ENCODE measurements at places on chromosomes 1 and 21. TPM values are rescaled to one million over a fixed set of nuclear protein-coding genes. Genes with fewer than 3 reads are reported as not detected.
A peak's percentile ranks its signal among the peaks of the same experiment; 100 is the strongest.

Gene GCSAML
- total RNA-seq, result not detected

GRCh38 chr1:222068937-222069336, 327.0 kb upstream of the DUSP10 start:
- DNase-seq, result no peak

DNA sequence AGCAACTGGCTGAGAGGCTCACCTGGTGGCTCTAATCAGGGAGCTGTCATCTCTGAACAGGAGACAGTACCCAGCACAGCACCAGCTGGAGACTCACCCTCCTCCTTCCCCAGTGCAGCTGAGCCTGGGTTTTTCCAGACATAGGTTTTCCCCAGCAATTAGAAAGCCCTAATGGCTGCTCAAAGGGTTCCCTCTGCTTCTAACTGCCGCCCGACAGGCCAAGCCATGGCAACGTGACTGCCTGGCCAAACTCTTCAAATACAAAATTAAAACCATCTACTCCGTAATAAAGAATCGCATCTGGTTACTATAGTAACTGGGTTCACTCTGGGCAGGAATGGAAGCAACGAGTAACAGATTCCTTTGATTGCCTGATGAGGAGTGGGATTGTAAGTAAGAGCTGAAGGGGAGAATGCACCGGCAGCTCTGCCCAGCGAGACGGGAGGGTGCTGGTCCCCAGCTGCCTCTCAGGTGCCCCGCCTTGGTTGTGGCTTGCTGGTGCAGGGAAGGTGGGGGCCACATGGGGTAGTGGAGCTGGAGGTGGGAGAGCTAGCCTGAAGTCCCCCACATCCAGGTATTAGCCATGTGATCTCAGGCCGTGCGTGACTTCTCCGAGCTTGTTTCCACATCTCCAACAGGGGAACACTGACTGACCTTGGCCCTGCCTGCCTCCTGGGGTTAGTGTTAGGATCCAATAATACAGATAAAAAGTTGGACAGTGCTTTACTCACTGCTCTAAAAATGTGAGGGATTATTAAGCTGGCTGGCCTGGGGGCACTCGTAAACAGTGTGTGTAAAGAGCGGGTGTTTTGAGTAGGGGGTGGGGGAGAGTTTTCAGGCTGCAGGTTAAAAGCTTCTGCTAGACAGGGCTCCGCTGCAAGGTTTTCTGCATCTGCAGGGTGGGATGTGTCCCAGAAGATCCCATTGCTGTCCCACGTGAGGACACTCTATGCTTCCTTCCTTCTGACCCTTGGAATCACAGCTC, 94.2 kb downstream of the KCNN3 start:
- no peak for DNase-seq

GRCh38 chr1:11550664-11551283, 71.8 kb downstream of the DISP3 start:
- DNase-seq, result peak; percentile 84

GRCh38 chr1:33876970-33877650, 13.2 kb downstream of the HMGB4 start:
- no peak for DNase-seq

GRCh38 chr1:197100677-197101076, 33.6 kb upstream of the F13B start:
- DNase-seq, result no peak

Gene ENSA
- 169 TPM for total RNA-seq

DNA sequence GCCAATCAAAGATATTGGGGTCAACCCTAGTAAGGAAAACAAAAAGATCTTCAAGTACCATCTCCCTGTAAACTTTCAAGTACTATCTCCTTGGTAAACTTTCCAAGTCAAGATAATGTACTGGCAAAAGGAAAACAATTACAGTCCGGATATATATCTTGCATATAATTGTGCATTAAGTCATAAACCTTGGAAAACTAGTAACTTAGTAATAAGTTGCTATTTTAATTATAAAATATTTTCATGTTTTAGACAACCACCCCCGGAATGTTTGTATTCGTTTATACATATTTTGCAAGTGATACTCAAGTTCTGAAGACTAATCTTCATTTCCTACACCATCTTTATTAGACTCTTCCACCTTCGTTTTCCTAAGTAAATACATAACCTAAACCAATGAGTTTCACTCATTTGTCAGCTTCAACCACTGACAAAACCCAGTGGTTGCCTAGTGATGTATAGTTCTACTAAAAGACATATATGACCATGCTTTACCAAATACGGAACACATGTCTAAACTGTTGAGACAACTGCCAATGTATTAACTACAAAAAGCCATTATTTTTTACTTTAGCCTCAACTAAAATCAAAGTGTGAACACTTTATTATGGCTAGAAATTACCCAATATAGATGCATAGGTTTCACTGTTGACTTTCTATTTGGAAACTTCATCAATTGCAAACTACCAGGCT, 1.7 kb downstream of the AKT3 start:
- no peak for DNase-seq

- no peak for DNase-seq
These were observed 3.2 kb upstream of the CCNL2 start for GRCh38 chr1:1402072-1402900.

Measured in progenitor cell of endocrine pancreas (in vitro differentiated cells).